DMS 273 treated with DMSO at 0.1 percent for 48 hours (cell line): ENCODE measurements at places on chromosomes 11 and 22.

DNA sequence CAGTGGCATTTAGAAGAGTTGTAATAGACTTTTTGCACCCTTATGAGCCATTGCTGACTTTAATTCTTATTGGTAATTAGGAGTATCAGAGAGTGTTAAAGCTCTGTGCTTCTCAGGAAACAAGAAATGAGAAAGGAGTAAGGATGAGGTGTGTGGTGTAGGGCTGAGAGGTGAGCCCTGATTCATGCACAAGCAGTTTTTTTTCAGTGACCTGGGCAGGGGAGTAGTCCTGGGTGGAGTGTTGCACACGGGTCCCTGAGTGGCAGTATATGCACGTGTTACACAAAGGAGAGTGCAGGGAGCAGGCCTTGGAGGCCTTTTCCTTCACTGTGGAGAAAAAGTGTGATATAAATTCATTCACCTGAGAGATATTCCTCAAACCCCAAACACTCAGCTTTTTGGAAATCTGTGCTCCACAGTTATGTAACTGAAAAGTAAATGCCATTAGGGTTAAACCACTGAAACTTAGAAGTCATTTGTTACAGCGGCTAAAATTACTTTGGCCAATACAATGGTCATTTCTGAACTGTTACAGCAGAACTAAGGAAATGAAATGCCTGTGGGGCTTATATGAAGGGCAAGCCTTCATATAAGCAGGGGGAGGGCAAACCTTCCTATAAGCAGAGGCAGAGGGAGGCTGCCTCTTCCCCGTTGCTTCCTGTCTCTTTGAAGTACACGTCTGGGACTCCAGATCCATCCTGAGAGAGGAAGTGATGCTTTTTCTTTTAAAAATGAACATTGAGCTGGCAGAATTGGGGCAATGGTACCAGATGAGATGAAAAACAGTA is 62.6 kb upstream of the OLFML1 start:
- no peak for DNase-seq

- no peak for DNase-seq
These were observed 705 bp upstream of the CAPN1 start for GRCh38 chr11:65180877-65181568.

- DNase-seq: no peak
These were observed 499.2 kb downstream of the RAB38 start for GRCh38 chr11:87675993-87676392.

DNA sequence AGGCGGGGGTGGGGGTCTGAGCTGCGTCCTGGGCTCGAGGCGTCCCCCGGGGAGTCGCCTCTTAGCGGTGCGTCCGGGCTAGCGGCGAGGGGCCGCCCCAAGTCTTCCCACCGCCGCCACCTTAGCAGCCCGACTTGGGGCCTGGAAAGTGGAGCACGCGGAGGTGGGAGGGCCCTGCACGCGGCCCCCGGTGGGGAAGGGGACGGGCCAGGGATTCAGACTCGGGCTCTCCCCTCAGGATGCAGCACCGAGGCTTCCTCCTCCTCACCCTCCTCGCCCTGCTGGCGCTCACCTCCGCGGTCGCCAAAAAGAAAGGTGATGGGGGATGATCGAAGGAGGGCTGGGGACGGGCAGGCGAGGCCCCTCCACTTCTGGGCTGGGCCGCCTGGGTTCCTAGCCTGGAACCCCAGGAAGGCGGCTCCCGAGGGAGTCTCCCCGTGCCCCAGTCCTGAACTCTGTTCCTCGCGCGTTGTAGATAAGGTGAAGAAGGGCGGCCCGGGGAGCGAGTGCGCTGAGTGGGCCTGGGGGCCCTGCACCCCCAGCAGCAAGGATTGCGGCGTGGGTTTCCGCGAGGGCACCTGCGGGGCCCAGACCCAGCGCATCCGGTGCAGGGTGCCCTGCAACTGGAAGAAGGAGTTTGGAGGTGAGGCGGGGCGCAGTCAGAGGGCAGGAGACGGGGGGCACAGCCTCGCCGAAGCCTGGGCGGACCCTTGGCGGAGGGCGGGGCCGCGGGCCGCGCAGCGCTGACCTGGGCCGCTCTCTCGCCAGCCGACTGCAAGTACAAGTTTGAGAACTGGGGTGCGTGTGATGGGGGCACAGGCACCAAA is 563 bp downstream of the MDK start:
- DNase-seq: no peak

- no peak for DNase-seq
These were observed 24.8 kb downstream of the GAB2 start for GRCh38 chr11:78392854-78393253.

DNA sequence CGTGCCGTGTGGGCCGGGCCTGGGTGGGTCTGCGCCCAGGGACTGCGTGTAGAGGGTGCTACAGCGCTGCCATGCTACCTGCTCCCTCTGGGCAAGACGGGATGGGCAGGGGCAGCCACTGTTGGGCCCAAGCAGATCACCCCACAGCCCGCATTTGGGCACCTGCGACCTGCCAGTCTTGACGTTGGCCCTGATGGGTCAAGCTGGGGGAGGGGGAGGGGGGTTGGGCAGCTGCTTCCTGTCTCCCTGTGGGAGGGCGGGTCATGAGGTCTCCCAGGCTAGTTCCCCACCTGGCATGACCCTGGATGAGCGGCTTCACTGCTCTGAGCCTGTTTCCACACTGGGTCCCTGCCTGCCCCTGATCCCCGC is 2.8 kb upstream of the RPS19BP1 start:
- DNase-seq: no peak

DNA sequence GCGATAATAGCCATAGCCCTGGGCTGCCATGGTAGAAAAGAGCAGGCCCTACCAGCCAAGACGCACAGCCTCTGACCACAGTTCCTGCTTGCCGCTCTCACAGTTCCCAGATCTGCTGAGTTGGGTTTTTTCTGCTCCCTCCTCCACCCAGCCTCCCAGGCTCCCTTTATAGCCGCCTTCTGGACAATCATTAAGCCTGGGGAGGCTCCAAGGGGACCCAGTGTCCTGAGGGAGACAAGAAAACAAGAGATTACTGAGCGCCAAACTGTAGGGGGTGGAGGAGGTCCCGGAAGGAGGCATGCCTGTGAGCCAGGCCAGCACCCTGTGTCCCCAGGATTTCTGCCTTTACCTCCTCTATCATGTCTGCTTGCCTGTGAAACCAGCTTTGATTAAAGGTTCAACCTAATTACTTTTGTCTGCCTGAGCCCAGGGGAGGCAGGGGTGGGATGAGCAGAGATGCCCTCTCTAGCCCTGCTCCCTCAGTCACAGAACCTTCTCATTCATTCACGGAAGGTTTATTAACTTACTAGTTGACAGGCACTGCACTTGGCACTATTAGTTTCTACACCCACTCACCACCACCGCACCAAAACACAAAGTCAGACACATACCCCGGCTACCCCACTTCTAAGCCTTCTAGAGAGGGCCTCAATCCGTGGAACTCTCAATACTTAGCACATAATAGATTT is 1.2 kb downstream of the SLC37A4 start:
- no peak for DNase-seq

DNA sequence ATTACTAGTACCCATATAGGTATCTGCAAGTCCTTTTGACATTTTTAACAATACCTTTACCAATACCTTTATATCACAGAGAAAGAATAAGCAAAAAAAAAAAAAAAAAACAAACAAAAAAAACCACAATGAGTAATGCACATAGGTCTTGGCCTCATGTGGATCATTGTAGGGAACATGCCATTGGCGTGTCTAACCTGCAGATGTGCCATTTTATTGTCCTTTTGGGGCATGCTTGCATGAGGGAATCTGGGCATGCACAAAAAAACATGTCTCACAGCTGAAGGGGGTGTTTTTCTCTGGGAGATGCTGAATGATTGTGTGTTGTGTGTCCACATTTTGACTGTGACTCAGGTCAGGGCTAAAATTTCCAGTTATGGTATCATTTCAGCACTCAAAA is 361.6 kb downstream of the GUCY1A2 start:
- no peak for DNase-seq

- DNase-seq: no peak
These were observed 65.2 kb downstream of the ALX4 start for GRCh38 chr11:44244639-44245310.

GRCh38 chr11:59545179-59546020 is 34.1 kb downstream of the OR4D9 start:
- DNase-seq: no peak

GRCh38 chr11:109854731-109855130 is 238.5 kb upstream of the ZC3H12C start:
- DNase-seq: no peak

- DNase-seq: no peak
These were observed 46.8 kb downstream of the BBOX1 start for GRCh38 chr11:27087432-27087831.

DNA sequence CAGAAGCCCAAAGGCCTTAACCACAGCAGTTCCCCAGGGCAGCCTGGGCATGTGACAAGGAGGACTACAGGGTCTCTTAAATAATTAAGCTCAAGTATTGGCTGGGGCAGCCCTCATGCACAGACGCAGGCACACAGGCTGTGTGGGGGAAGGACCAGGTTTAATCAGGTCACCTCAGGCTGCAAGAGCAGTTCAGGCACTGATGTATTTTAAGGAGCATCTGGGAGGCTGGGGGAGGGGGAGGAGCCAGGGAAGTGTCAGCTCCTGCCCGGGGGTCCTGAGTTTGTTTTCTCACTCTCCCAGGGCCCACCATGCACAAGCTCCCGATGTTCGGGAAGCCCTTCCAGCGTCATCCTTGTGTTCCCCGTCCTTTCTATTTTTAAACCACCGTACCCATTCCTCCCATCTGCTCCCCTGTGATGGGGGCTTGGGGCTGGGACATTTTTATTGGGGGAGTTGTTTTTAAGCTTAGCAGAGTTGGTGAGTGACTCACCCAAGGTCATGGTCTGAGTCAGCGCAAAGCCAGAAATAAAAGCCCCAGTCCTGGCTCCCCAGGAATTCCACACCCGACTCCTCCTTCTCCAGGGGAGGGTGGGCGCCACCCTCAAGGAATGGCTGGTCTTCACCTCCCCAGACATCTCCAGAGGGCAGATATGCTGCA is 2.4 kb downstream of the CSDC2 start:
- no peak for DNase-seq
